ENCODE measurements at places on chromosomes 6 and 20.

DNA sequence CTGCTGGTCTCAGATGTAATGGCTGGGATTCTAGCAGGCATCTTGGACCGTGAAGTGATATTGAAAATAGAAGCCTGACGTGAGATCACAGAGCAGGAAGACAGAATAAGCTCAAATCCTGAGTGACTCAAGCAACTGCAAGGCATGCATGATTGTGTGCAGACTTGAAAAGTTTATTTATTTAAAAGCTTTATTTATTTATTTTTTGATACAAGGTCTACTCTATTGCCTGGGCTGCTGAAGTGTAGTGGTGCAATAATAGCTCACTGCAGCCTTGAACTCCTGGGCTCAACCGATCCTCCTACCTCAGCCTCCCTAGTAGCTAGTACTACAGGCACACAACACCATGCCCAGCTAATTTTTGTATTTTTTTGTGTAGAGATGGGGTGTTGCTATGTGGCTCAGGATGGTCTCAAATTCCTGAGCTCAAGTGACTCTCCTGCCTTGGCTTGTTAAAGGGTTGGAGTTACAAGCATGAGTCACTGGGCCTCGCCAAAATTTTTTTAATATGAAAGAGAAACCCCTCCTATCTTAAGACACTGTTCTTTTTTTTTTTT lies 40.1 kb upstream of the RNF144B start:
- DNase-seq, result no peak

DNA sequence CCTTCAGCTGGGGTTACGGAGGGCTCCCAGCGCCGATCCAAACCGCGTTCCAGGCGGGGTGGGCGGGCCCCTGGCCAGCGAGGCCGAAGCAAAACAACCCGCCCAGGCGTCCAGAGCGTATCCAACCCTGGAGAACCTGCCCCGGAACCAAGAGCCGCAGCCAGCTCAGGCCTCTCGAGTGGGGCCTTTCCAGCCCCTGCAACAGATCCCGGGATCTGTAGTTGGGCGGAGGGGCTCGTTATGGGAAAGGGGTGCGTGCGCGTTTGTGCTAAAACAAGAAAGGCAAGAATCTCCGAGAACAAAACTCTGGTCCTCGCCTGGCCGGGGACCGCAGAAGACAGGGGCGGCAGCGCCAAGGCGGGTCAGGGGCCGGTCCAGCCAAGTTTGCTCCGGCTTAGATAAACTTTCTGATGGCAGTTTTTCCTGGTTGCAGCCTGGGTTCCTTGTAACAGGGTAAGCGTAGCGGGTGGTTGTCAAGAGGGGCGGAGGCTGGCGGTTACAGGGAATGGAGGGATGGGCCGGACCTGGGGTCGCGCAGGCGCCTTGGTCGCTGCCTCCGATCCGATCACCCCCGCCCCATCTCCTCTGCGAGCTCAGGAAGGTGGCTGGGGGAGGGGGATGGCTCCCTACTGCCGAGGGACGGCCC lies 448 bp upstream of the RIN2 start:
- DNase-seq, result peak; percentile 59

- DNase-seq, result no peak
Measured at GRCh38 chr20:17960927-17961586, 7.5 kb downstream of the SNX5 start.

- DNase-seq, result no peak
Measured at GRCh38 chr6:170464080-170464479, 89.0 kb downstream of the PSMB1 start.

- DNase-seq, result no peak
Measured at GRCh38 chr6:92538275-92538674, 881.1 kb downstream of the EPHA7 start.

GRCh38 chr20:57819291-57819690 lies 109.5 kb upstream of the PMEPA1 start:
- DNase-seq, result no peak
